ENCODE measurements at places on chromosomes 2 and 18. TPM values are rescaled to one million over a fixed set of nuclear protein-coding genes. Genes with fewer than 3 reads are reported as not detected.

PLEK gene
- 1.9 TPM for total RNA-seq

RAB6C gene
- total RNA-seq, result not detected

AGXT gene
- not detected for total RNA-seq

NEB gene
- total RNA-seq, result 1.8 TPM

RGPD8 gene
- 12.7 TPM for total RNA-seq

ZNF396 gene
- total RNA-seq, result 2.5 TPM

CDC42EP3 gene
- 21.5 TPM for total RNA-seq

LAMA1 gene
- total RNA-seq, result 3.8 TPM

GRCh38 chr2:72098935-72099334 lies 48.7 kb downstream of the CYP26B1 start:
- no peak overlapping the region for H3K27ac ChIP-seq
- no peaks in the 10 kb centered on the region for H3K36me3 ChIP-seq
- H3K4me3 ChIP-seq, result no peak overlapping the region
- no peaks in the 10 kb centered on the region for H3K27me3 ChIP-seq
- DNase-seq, result no peak
- no peaks in the 10 kb centered on the region for H3K4me1 ChIP-seq

DNA sequence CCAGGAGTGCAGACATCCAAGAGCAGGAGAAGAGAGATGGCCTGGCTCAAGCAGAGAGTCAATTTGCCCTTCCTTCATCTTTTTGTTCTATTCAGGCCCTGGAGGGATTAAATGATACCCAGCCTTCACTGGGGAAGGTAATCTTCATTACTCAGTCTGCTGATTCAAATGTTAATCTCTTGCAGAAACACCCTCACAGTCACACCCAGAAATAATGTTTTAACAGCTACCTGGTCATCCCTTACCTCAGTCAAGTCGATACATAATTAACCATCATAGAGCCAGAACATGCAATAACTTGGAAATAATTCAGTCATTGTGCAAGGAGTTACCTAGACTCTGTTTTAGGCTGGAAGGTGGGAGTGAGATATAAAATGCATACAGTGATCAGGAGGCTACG lies 163.7 kb upstream of the TNP1 start:
- H3K4me3 ChIP-seq, result no peak overlapping the region
- no peaks in the 10 kb centered on the region for H3K27me3 ChIP-seq
- no peak overlapping the region for H3K27ac ChIP-seq
- H3K36me3 ChIP-seq, result no peaks in the 10 kb centered on the region
- H3K4me1 ChIP-seq, result no peaks in the 10 kb centered on the region
- DNase-seq, result no peak

- no peaks in the 10 kb centered on the region for H3K36me3 ChIP-seq
- no peak overlapping the region for H3K4me3 ChIP-seq
- no peak for DNase-seq
- peaks cover 1% of the 10 kb centered on the region for H3K4me1 ChIP-seq
Measured at GRCh38 chr18:24009651-24010333, 4.8 kb upstream of the TTC39C start.

DNA sequence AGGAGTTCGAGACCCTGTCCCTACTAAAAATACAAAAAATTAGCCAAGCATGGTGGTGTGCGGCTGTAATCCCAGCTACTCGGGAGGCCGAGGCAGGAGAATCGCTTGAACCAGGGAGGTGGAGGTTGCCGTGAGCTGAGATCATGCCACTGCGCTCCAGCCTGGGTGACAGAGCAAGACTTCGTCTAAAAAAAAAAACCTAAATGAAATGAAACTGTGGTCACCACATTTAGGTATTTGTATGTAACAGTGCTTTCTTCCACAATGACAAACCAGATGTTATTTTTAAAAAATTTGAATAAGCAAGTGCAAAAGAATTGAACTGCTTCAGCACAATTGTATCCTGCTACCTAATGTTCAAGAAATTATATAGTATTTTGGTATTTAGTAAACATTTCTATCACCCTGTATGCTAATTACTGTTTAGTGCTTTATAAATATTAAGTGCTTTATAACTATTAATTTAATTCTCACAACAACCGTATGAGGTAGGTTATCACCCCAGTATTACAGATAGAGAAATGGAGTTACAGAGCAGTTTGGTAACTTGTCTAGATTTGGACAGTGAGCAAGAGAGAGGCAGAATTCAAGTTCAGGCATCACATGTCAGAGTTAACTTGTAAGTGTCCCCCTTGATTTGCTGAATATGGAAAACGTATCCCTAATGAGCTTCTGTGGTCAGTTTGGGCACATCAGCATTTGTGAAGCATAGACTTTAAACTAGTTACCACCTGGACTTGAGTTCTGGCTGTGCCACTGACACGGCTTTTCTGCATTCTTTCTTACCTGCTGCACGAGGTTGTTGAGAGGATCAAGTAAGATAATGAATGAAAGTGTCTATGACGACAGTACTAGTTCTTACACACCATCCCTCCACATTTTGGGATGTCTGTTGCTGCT lies 14.4 kb downstream of the PHLPP1 start:
- no peaks in the 10 kb centered on the region for H3K4me1 ChIP-seq
- H3K27me3 ChIP-seq, result no peaks in the 10 kb centered on the region
- H3K4me3 ChIP-seq, result no peak overlapping the region
- no peaks in the 10 kb centered on the region for H3K36me3 ChIP-seq
- no peak for DNase-seq

GRCh38 chr18:12086249-12086648 lies 7.4 kb upstream of the ANKRD62 start:
- H3K4me3 ChIP-seq, result no peak overlapping the region
- H3K4me1 ChIP-seq, result no peaks in the 10 kb centered on the region
- no peak for DNase-seq
- no peak overlapping the region for H3K27ac ChIP-seq

- H3K27ac ChIP-seq, result no peak overlapping the region
- H3K27me3 ChIP-seq, result no peaks in the 10 kb centered on the region
- peaks cover 24% of the 10 kb centered on the region for H3K4me1 ChIP-seq
- H3K36me3 ChIP-seq, result no peaks in the 10 kb centered on the region
Measured at GRCh38 chr2:43110442-43110871, 115.9 kb downstream of the ZFP36L2 start.

GRCh38 chr18:63879709-63880108 lies 7.8 kb upstream of the SERPINB2 start:
- H3K36me3 ChIP-seq, result no peaks in the 10 kb centered on the region
- H3K27me3 ChIP-seq, result no peaks in the 10 kb centered on the region
- H3K4me1 ChIP-seq, result no peaks in the 10 kb centered on the region
- no peak for DNase-seq
- no peak overlapping the region for H3K27ac ChIP-seq

- no peaks in the 10 kb centered on the region for H3K27me3 ChIP-seq
- H3K4me1 ChIP-seq, result no peaks in the 10 kb centered on the region
- no peak overlapping the region for H3K27ac ChIP-seq
- no peak for DNase-seq
Measured at GRCh38 chr18:43009674-43010073, 105.8 kb downstream of the RIT2 start.

DNA sequence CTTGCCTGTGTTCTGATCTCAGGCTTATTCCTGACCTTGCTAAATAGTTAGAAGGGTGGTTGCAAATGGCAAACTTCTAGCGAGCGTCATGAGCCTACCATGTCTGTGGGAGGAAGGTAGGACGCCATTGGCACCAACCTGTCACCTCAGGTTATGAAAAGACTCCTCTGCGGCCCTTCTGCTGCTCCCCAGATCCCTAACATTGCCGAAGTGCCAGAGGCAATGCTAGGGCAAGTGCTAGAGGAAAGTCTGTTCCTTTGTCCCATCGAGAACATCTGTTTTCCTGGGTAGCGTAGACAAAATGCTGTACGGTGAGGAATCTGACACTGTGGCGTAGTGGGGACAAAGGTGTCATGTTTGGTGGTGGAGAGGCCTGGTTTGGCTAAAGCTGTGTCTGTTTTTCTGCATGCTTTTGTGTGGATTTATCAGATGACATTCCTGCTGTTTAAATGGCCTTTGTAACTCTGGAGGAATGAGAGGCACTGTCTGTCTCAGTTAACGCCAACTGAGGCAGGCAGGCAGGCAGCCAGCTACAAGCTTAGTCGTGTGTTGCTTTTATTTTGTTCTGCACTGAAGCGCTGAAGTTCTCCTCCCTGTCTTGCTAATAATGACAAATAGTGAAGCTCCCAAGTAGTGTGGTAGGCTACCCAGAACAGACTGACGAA lies 94.1 kb downstream of the PRPF40A start:
- peaks cover 3% of the 10 kb centered on the region for H3K4me1 ChIP-seq
- no peak overlapping the region for H3K4me3 ChIP-seq
- H3K27ac ChIP-seq, result no peak overlapping the region
- no peaks in the 10 kb centered on the region for H3K27me3 ChIP-seq

GRCh38 chr2:132460781-132461180 lies 44.2 kb downstream of the GPR39 start:
- no peaks in the 10 kb centered on the region for H3K27me3 ChIP-seq
- H3K27ac ChIP-seq, result no peak overlapping the region
- no peak for DNase-seq
- H3K36me3 ChIP-seq, result no peaks in the 10 kb centered on the region
- no peak overlapping the region for H3K4me3 ChIP-seq

- no peaks in the 10 kb centered on the region for H3K4me1 ChIP-seq
- DNase-seq, result no peak
- H3K4me3 ChIP-seq, result no peak overlapping the region
- H3K27me3 ChIP-seq, result no peaks in the 10 kb centered on the region
Measured at GRCh38 chr2:7043690-7044089, 126.5 kb downstream of the RNF144A start.

DNA sequence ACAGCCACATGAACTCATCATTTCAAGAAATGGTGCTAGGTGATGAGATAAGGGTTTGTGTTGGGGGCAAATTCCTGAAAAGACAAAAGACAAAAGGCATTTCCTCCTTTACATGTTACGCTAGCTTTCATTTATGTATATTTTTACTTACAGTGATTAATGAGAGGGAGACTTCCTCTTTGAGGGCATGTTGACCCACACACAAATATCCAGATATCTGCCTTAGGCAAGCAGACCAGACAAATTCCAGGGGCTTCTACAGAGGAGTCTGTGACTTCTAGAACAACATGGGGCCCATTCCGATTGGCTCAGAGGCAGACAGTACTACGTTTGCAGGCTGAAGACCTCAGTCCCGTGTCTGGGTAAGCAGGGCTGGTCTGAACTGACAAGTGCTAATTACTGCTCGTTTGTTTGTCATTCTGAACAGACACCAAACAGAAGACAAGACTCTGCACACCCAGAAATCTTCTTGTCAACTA lies 74.8 kb upstream of the ST6GAL2 start:
- no peak overlapping the region for H3K27ac ChIP-seq
- no peak for DNase-seq
- no peak overlapping the region for H3K4me3 ChIP-seq
- H3K27me3 ChIP-seq, result no peaks in the 10 kb centered on the region

- DNase-seq, result no peak
- no peak overlapping the region for H3K4me3 ChIP-seq
- H3K27me3 ChIP-seq, result no peaks in the 10 kb centered on the region
- H3K27ac ChIP-seq, result no peak overlapping the region
Measured at GRCh38 chr2:178592655-178593054, 112.4 kb downstream of the PLEKHA3 start.

- no peaks in the 10 kb centered on the region for H3K36me3 ChIP-seq
- H3K4me3 ChIP-seq, result no peak overlapping the region
- no peaks in the 10 kb centered on the region for H3K4me1 ChIP-seq
- no peak for DNase-seq
- H3K27me3 ChIP-seq, result no peaks in the 10 kb centered on the region
Measured at GRCh38 chr18:79547413-79548076, 132.1 kb upstream of the CTDP1 start.

GRCh38 chr2:42360493-42360889 lies 526 bp downstream of the COX7A2L start:
- no peak for DNase-seq
- H3K27ac ChIP-seq, result peak overlapping the region; percentile 89
- H3K27me3 ChIP-seq, result no peaks in the 10 kb centered on the region
- peaks cover 5% of the 10 kb centered on the region for H3K4me1 ChIP-seq
- peak overlapping the region; percentile 99 for H3K4me3 ChIP-seq
- no peaks in the 10 kb centered on the region for H3K36me3 ChIP-seq

DNA sequence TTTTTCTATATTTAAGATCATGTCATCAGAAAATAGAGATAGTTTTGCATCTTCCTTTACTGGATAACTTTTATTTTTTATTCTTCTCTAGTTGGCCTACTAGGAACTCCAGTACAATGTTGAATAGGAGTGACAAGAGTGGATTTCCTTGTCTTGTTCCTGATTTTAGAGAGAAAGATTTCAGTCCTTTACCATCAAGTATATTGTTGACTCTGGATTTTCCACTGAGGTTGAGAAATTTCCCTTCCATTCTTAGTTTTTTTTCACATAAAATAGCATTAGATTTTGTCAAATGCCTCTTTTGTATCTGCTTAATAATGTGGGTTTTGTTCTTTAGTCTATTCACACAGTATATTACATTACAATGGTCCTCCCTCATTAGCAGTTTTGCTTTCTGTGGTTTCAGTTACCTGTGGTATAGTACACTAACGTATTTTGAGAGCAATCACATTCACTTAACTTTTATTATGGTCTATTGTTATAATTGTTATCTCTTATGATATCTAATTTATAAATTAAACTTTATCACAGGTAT lies 105.5 kb downstream of the THADA start:
- no peak overlapping the region for H3K27ac ChIP-seq
- H3K4me3 ChIP-seq, result no peak overlapping the region
- H3K36me3 ChIP-seq, result no peaks in the 10 kb centered on the region
- no peaks in the 10 kb centered on the region for H3K27me3 ChIP-seq
- H3K4me1 ChIP-seq, result peaks cover 1% of the 10 kb centered on the region

- DNase-seq, result no peak
Measured at GRCh38 chr2:121819846-121820245, 64.4 kb downstream of the TSN start.

- no peaks in the 10 kb centered on the region for H3K36me3 ChIP-seq
- peak overlapping the region; percentile 95 for H3K27ac ChIP-seq
- peak; percentile 63 for DNase-seq
- H3K4me3 ChIP-seq, result peak overlapping the region; percentile 90
Measured at GRCh38 chr2:39437522-39438296, 624 bp upstream of the MAP4K3 start.

- no peaks in the 10 kb centered on the region for H3K4me1 ChIP-seq
- DNase-seq, result peak; percentile 6
- no peaks in the 10 kb centered on the region for H3K36me3 ChIP-seq
- H3K27me3 ChIP-seq, result no peaks in the 10 kb centered on the region
- no peak overlapping the region for H3K27ac ChIP-seq
Measured at GRCh38 chr2:81481242-81481993, 1176.9 kb upstream of the LRRTM1 start.

DNA sequence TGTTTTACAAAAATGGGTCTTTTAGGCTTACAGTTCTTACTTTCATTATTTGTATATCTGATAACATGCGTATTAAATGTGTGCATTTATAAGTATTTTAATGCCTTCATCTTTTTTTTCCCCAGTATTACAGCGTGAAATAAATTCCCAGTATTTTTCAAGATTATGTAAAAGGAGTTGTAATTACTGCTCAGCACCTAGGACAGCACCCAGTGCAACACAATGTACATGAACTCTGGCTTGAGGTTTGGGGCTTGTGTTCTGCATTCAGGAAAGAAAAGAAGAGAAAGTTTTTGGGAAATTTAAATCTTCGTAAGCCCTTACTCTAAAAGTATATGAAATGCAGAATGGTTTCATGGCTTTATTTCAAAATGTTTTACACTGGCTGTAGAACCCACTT lies 16.7 kb downstream of the ZNF638 start:
- H3K27ac ChIP-seq, result no peak overlapping the region
- no peak overlapping the region for H3K4me3 ChIP-seq
- H3K4me1 ChIP-seq, result peaks cover 5% of the 10 kb centered on the region
- no peaks in the 10 kb centered on the region for H3K36me3 ChIP-seq
- H3K27me3 ChIP-seq, result no peaks in the 10 kb centered on the region
- no peak for DNase-seq

Measured in ovary (tissue), 10 donors.